Activated naive CD8-positive, alpha-beta T cell treated with anti-CD3 and anti-CD28 coated beads for 36 hours (primary cell): ENCODE measurements at places on chromosomes 5 and 9. TPM values are rescaled to one million over a fixed set of nuclear protein-coding genes. Genes with fewer than 3 reads are reported as not detected.

Gene ARL14EPL
- total RNA-seq = not detected

Gene ADRB2
- total RNA-seq = 0.23 TPM

Gene UNC5A
- not detected for total RNA-seq

Gene ZBTB5
- 7.6 TPM for total RNA-seq

Gene C7
- total RNA-seq = not detected

Gene ENTREP1
- total RNA-seq = not detected

Gene GADD45G
- 1.8 TPM for total RNA-seq

Gene SPINK13
- not detected for total RNA-seq

Gene SUSD3
- total RNA-seq = 27.1 TPM

Gene TAF11L10
- total RNA-seq = not detected

Gene TMC1
- total RNA-seq = not detected

Gene PCDHGB4
- total RNA-seq = not detected

Gene IFNA2
- not detected for total RNA-seq

Gene SEC61B
- 164 TPM for total RNA-seq
